Activated naive CD4-positive, alpha-beta T cell treated with anti-CD3 and anti-CD28 coated beads for 36 hours (primary cell): ENCODE measurements at places on chromosomes 11 and 22. TPM values are rescaled to one million over a fixed set of nuclear protein-coding genes. Genes with fewer than 3 reads are reported as not detected.

The CEP164 gene
- total RNA-seq, result 23.9 TPM

DNA sequence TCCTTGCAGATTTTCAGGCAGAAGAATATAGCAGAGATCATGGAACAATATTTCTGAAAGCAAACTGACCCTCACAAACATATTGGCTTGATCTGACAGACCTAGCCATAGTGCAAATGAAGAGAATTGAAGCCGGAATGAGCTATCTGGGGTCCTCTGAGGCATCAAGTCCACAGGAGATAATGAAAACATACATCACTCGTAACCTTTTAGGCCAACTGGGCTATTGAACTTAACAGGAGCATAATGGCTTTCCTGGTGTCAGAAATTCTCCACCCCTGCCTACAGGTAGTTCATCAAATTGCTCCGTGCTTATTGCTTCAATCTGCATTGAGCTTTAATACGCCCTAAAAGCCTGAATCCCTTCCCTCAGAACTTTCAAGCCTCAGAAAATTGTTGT, 1414.6 kb upstream of the TENM4 start:
- no peaks in the 10 kb centered on the region for H3K36me3 ChIP-seq
- DNase-seq, result no peak
- H3K27me3 ChIP-seq, result no peaks in the 10 kb centered on the region
- H3K27ac ChIP-seq, result no peak overlapping the region
- no peak overlapping the region for H3K4me3 ChIP-seq

The PGA5 gene
- not detected for total RNA-seq

DNA sequence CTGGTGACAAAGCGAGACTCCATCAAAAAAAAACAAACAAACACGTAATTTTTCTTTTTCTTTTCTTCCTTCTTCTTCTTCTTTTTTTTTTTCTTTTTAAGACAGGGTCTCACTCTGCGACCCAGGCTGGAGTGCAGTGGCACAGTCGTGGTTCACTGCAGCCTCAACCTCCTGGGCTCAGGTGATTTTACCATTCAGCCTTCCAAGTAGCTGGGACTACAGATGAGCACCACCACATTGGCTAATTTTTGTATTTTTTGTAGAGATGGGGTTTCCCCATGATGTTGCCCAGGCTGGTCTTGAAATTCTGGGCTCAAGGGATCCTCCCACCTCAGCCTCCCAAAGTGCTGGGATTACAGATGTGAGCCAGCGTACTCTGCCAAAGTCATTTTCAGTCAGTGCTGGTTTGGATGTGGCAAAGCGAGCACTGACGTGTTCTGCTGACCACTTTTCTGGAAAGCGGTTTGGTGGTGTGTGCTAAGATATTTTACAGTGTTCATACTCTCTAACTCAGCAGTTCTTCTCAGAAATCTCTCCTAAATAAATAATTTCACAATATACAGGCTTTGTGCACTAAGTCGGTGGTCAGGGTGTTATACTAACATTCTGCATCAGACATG, 10.7 kb downstream of the FAM118A start:
- no peaks in the 10 kb centered on the region for H3K27me3 ChIP-seq
- peak overlapping the region; percentile 98 for H3K27ac ChIP-seq
- peaks cover 81% of the 10 kb centered on the region for H3K4me1 ChIP-seq
- peaks cover 30% of the 10 kb centered on the region for H3K36me3 ChIP-seq

GRCh38 chr22:46007848-46008261, 30.9 kb upstream of the WNT7B start:
- H3K4me3 ChIP-seq, result no peak overlapping the region
- no peaks in the 10 kb centered on the region for H3K27me3 ChIP-seq
- H3K27ac ChIP-seq, result no peak overlapping the region
- no peak for DNase-seq
- peaks cover 9% of the 10 kb centered on the region for H3K4me1 ChIP-seq
